ENCODE measurements at places on chromosomes 1 and 21.
A peak's percentile ranks its signal among the peaks of the same experiment; 100 is the strongest.

DNA sequence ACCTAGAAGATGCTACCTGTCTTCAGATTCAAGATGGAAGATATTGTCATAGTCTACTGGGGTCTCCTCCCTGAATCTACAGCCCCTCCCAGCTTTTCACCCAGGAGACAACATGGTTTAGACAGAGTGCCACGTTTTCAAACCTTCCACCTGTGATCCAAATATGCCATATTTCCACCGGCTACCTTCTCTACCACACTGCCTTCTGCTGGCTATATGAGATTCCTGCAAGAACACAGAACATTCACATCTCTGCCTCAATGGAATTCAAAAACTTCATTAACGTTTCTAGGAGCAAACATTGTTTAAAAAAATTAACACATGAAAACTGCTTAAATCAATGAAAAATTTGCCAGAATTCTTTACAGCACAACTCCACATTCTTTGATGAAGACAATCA is 12.9 kb upstream of the LELP1 start:
- DNase-seq = no peak

- no peak for DNase-seq
Measured at GRCh38 chr21:44913425-44914175, 7.1 kb downstream of the ITGB2 start.

GRCh38 chr1:31839662-31840343 is 24.0 kb upstream of the SPOCD1 start:
- DNase-seq = no peak

GRCh38 chr21:14616380-14617039 is 70.4 kb upstream of the SAMSN1 start:
- no peak for DNase-seq

DNA sequence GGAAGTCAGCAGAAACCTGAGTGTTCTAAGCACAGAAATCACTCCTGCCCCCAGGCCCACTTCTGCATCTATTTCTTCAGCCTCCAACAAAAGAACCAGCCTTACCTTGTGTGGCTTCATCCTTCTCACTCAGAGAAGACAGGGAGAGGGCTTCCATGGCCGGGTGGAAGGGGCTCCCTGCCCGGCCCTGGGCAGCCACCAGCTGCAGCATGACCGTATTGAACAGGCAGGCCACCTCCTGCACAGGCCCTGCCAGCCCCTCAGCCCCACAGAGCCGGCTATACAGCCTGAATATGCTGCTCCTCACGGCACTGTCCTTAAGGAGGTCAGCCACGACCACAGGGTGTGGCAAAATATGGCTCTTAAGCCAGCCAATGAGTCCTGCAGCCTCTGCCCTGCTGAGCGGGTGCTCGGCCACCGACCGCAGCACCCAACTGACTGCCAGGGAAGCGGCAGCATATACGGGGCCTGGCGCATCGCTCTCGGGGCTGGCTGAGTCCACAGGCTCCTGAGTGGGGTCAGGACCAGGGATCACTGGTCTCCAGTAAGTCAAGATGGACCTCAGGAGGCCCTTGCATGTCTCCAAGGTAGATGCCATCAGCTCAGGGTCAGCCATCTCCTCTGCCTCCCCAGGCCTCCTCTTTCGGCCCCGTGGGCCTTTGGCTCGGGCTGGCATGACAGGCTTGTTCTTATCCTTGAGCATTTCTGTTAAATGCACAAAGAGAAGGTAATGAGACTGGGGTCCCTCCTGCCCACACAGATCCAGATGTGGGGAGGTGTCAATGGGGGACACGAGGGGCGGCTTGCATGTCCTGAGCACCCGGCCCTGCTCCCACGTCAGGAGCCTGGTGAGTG is 17.9 kb downstream of the MRAP start:
- DNase-seq = no peak

DNA sequence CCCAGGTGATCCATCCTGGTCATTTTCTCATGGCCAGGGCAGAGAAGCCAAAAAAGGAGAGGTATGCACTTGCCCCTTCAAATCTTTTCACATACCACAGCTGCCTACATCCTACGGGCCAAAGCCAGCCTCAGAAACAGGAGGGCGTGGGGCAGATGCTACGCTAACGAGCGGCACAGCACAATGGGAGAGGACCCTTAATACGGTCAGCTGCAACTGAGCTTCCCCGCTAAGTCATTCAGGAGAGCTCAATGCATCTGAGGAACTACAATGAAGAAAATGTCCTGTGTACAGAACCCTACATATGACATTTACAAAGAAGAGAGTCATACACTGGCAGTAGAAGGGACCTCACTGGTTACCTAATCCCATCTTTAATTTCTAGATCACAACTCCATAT is 78.2 kb downstream of the PGBD5 start:
- DNase-seq = no peak

DNA sequence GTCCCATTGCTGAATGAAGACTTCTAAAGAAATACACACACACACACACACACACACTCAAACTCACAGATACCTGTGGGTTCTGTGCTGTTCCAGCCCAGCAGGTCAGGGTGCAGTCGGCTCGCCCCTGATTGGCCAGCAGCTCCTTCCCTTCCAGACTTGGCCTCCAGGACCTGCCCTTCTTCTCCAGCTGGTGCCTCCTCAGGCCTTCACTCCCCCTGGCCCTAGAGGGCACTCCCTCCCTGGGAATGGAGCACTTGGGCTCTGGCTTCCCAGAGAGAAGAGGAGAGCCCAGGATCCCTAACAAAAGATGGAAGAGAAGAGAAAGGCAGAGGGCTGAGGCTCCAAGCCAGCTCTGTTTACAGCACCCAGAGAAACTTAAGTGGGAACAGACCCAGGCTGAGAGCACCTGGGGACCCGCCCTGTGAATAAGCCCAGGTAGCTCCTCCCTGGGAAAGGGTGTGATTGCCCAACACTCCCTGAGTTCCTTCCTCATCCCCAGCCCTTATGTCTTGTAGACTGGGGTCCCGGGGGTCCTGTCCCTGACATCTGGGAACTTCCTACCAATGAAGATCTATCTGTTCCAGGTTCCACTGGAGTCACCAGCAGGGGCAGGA is at the start of gene PGLYRP3:
TSS of gene PGLYRP3 (minus strand) at position 383 of the 617 bp plus-strand sequence. CDS start 2,287 bp downstream, outside the sequence.
- no peak for DNase-seq

GRCh38 chr21:35035581-35035980 is 13.5 kb downstream of the RUNX1 start:
- no peak for DNase-seq

DNA sequence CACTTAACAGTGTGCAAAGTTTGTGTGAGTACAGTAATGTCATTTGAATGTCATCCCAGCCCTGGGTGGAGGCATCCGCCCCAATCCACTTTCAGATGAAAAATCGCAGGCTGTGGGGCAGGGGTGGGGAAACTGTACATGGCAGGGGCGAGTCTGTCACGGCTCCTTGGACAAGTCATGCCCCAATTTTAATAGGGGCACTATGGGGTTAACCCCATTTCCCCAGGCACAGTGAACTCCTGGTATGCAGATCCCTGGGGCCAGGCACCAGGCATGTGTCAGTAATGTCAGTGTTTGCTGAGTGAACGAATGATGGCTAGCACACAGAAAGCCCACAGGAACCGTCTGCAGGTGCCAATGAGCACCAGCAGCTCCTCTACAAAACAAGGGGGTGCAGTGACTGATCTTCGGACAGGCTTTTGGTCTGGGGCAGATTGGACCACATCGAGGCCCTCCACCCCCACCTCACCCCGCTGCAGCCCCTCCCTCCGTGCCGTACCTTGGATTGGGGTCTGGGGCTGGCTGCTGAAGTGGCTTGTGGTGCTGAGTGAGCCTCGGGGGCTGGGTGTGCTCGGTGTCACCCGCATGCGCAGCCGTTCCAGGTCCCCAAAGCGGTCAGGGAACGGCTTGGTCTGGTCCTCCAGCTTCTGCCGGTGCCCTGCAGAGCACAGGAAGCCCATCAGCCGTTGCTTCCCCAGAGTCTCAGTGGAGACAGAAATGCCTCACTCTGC is 23.2 kb downstream of the RUNX3 start:
- DNase-seq = no peak

- DNase-seq = no peak
Measured at GRCh38 chr1:61162520-61163258, 80.3 kb downstream of the NFIA start.

DNA sequence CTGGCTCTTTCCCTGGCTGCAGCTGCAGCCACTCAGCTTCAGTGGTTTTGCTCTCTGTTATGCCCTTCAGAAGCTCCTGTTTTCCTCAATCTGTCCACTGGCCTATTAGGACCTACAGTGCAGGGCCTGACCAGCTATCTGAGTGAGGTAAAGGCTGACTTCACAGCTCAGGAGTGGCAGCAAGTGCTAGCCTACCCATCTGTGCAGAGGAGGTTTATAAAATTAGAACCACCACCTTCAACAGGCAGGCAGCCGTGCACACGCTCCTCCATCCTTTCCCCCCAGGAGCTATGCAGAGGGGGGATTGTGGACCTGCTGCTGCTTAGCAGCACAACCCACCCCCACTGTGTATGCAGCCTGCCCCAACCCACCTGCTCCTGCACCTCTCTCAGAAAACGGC is 8.3 kb downstream of the ADAR start:
- no peak for DNase-seq

DNA sequence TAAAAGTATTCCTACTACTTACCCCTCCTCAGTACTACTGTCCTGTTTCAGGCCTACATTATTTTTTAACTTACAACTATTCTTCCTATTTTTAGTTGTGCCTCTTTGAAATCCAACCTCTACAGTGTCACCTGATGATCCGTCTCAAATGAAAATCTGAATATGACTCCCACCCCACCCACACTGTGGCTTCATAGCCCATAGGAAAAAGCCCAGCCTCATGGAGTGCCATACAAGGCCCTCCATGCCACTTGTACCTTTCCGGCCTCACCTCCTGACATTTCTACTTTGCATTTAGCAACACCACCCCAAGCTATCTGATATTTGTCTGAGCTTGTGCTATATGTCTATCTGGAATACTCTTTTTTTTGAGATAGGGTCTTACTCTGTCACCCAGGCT is 49.3 kb downstream of the TRAF5 start:
- DNase-seq = no peak

- no peak for DNase-seq
Measured at GRCh38 chr1:207397525-207397926, 56.6 kb upstream of the CR2 start.

GRCh38 chr1:228018125-228018398 is 11.3 kb downstream of the WNT3A start:
- no peak for DNase-seq

DNA sequence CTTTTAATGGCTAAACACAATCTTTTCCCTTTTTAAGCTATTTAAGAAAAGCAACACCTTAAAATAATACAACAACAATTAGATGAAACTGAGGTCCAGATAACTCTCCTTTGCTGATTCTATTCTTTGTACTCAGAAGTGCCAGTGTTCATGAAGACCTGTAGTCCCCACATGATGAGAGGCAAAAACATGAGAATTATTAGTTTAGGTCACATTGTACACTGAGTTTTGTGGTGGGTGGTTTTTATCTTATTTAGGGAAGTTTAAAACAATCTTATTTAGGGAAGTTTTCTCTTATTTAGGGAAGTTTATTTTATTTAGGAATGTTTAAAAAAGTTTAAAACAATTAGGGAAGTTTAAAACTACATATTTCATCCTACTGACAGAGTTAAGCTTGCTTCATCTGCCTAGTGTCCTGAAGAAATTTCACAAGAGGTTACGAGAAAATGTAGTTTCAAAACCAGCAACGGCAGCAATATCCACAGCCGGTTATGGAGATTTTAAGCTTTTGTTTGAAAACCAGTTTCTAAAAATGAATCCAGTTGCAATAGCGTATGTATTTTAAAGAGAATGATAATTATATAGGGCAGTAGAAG is 7.8 kb upstream of the OR14I1 start:
- no peak for DNase-seq

- DNase-seq = no peak
Measured at GRCh38 chr21:25298512-25299491, 308.5 kb downstream of the MRPL39 start.

GRCh38 chr1:86933562-86934377 is 19.3 kb downstream of the HS2ST1 start:
- no peak for DNase-seq

- DNase-seq = no peak
Measured at GRCh38 chr1:24935615-24936484, 5.8 kb upstream of the RUNX3 start.

DNA sequence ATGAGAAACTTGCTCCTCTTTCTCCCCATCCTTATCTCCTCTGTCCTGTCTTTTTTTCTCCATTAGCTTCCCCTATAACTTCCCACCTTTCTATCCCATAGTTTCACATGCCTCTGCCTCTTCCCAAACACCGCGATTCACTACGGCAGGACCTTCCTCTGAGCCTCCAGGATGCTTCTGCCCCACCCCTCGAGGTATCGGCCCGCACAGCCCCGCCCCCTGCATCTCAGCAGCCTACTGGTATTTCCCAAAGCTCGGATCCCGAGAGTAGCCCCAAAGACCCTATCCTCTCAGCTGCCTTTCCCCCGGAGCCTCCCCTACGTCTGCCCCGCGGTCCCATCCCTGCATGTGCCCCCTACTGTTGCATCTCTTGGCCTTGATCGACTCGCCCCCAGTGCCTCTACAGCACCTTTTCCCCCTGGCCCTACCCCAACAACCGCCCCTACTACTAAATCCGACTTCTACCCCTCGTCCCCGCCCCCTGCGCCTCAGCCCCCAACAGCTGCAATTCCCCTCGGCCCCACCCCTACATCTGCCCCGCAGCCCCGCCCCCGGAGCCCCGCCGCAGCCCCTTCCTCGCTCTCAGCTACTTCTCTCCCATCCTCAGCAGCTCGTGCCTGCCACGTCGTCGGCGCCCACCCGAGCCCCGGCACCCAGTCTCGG is 512 bp downstream of the PIAS3 start:
- DNase-seq = peak; percentile 44

DNA sequence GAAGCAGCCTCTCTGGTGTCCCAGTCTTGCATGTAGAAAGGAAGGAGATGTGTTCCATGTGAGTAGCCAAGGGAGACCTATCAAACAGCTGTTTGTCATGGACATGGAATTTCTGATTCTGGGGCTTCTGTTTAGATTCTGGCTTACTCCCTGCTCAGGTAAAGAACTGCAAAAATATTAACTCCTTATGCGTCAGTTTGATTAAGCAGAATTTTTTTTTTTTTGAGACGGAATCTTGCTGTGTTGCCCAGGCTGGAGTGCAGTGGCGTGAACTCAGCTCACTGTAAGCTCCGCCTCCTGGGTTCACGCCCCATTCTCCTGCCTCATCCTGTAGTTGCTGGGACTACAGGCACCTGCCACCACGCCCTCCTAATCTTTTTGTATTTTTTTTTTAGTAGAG is 6.8 kb downstream of the ARV1 start:
- no peak for DNase-seq

- no peak for DNase-seq
Measured at GRCh38 chr1:197850042-197850441, 52.4 kb upstream of the C1orf53 start.

GRCh38 chr1:77056525-77056924 is 162.7 kb downstream of the PIGK start:
- DNase-seq = no peak
